ENCODE measurements at places on chromosomes 11 and 22.

DNA sequence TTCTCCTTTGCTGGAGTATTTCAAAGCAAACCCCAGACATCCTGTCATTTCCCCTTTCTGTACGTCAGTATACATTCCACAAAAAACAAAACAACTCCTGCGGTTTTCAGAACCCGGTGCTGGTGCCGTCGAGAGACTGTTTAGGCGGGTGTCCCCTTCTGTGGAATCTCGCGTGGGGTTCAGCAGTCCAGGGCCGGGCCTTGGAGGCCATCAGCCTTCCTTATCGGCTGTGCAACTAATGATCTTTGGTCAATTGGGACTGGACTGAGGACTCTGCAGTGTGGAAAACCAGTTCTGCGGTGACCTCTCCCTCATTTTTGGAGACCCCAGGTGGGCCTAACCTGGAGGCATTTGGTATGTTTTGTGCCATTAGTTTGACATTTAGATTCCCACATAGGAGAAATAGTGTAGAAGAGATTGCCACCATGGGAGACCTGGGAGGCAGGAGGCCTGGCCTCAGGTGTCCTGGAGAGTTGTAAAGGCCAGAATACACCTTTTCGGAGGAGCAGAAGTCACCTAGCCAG, 84.4 kb downstream of the TBC1D22A start:
- no peak for DNase-seq

DNA sequence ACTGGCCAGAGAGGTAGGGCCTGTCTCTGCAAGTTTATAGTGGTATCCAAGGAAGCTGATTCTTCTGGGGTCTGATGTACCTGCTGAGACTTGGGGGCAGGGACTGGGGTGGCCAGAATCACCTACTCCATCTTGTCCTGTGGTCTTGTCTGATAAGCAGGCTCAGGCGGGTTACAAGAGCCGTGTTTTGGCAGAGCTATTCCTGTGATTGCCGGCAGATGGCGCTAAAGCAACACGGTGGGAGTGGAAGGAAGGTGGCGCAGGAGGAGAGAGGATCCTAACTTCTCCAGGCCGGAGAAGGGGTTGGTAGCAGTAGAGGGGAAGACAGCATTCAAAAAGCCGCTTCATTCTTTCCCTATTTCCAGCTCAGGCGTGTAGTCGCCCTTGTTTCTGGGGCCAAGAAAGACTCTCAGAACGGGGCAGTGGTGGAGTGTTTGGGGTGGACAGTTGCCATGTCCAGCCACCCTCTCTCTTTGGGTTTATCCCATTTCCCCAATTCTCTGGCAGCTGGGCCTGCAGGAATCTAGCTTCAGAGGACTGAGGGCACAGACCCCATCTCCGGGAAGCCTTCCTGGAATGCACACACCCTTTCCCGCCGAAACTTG, 15.1 kb downstream of the CHRM1 start:
- DNase-seq = peak; percentile 82

DNA sequence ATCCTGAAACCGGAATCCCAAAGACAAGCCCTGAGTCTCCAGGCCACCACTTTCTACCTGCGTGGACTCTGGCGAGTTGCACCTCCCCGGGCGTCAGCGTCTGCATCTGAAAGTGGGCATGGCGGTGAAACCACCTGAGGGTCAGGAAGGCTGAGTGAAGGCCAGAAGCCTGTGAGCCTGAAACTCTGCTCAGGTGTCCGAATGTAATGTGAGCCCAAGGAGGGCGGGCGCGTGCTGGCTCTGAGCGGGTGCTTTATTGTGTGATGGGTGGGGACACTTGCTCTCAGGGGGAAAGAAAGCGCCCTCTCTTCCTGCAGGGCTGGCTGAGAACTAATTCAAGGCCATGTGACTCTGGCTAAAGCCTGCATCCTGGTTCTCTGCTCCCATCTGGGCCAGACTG, 135.6 kb downstream of the ST3GAL4 start:
- DNase-seq = no peak

GRCh38 chr11:15189641-15190365, 75.1 kb downstream of the INSC start:
- DNase-seq = no peak

DNA sequence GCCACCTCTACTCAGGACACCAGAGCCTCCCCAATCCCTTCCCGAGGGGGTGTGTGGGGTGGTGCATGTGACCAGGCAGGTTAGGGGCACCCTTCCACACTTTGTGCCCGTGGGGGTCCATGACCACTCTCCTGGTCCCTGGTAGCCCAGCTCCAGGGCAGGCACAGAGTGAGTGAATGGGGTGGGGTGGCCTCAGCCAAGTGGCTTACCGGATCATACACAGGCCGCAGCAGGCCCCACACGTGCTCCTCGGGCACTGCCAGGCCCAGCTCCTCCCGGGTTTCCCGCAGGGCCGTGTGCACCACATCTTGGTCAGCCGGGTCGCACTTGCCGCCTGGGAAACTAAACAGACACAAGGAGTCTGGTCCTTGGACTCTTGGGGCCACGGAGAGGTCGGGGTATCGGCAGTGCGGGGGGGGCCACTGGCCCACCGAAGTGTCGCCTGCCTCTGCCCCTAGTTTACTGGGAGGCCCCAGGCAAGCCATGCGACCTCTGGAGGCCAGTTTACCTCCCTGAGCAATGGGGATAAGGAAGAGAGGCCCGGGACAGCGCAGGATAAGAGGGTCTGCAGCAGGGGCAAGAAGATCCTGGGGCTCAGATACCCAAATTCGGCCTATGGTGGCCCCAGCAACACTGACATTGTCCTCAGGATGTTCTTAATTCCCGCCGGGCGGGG, 889 bp downstream of the NUDT8 start:
- no peak for DNase-seq

DNA sequence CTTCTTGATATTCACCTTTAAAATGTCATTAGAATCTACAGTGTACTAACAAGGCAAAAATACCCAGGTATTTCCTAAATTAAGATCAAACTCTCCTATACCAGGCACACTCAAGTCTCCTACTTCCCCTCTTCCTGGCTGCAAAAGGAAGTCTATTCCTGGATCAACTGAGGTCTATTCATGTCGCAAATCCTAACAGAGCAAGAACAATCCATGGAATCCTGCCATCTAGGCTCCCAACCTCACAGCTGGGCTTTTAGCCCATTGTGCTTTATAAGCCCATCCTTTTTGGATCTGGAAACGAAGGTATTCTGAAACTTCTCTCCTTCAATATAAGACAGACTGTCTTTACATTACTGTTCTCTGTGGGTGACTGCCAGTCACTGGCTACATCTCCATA, 161.8 kb downstream of the SOX6 start:
- no peak for DNase-seq

- no peak for DNase-seq
Measured at GRCh38 chr11:134486704-134487103, 74.7 kb upstream of the B3GAT1 start.

DNA sequence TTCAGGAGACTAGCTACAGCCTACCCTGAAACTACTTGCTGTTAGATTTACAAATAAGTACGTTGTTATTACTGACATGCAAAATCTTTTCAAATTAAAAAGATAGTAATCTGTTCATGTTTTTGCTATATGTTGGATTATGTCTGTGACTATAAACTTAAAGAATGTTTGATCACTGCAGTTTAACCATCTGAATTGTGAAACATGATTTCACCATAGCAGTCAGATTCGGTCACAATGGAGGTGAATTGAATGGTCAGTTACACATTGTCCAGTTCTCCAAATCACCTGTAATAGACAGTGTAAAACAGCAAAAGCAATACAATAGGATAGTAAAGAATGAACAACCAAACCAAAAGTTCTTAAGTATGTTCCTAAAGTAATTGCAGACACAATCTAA, 43.3 kb downstream of the CCDC83 start:
- no peak for DNase-seq

DNA sequence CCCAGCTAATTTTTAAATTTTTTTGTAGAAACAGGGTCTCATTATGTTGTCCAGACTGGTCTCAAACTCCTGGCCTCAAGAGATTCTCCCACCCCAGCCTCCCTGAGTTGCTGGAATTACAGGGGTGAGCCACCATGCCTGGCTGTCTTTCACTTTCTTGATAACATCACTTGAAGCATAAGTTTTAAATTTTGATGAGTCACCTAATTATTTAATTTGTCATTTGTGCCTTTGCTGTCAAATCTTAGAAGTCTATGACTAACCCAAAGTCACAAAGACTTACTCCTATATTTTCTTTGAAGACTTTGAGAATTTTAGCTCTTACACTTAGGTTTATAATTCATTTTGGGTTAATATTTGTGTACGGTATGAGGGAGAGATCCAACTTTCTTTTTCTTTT, 14.5 kb upstream of the MSANTD2 start:
- DNase-seq = no peak

- DNase-seq = no peak
Measured at GRCh38 chr11:89235083-89235482, 57.4 kb downstream of the TYR start.

- DNase-seq = no peak
Measured at GRCh38 chr22:22753526-22754267, 109.3 kb downstream of the GGTLC2 start.

- DNase-seq = peak; percentile 85
Measured at GRCh38 chr22:36331306-36331911, 56.4 kb downstream of the MYH9 start.

DNA sequence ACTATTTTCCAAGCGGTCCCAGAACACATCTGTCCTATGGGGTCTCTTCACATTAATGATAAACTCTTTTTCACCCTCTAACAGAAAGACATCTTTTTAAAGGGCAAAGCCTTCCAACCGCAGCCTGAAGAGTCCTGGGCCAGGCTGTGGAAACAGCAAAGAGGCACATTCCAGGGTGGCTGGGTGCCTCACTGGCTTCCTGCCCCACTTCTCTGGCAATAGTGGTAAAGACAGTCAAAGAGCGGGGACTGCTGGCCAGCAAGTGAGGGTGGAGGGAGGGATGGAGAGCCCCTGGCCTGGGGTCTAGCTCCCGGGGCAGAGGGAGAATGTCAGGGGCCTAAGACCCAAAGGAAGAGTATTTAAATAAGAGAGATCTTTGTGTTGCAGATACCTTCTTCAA, 10.2 kb upstream of the CHST1 start:
- DNase-seq = no peak

DNA sequence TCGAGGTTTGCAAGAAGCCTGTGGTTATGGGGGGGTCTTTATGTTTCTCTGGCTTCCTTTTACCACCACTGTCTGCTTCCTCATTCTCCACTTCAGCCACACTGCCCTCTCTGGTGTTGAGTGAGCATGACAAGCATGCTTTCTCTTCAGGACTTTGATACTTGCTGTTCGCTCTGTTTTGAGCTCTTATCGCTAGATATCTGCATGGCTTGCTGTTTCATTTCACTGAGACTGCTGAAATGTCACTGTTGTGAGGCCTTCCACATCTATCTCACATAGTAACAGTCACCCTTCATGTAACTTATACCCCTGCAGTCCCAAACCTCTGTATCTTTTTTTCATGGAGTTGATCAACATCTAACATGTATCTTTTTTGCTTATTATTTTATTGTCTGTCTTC, 59.8 kb downstream of the TMEM135 start:
- no peak for DNase-seq

DNA sequence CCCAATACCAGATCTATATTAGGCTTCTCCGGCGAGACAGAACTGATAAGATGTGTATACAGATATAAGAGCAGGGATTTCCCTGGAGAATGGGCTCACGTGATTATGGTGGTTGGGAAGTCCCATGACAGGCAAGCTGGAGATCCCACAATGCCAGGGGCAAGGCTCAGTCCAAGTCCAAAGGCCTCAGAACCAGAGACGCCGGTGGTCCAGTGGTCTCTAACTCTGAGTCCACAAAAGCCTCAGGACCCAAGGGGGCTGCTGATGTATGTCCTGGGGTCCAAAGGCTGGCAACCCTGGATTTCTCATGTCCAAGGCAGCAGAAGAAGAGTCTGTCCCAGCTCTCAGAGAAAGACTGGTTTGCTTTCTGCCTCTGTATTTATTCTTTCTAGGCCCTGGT, 15.8 kb upstream of the OSBPL5 start:
- no peak for DNase-seq

GRCh38 chr11:69649576-69649900, 8.6 kb downstream of the CCND1 start:
- no peak for DNase-seq

- DNase-seq = no peak
Measured at GRCh38 chr11:1160231-1161101, 2.7 kb downstream of the MUC5AC start.

- DNase-seq = peak; percentile 7
Measured at GRCh38 chr11:1203505-1204271, 19.2 kb upstream of the MUC5B start.

DNA sequence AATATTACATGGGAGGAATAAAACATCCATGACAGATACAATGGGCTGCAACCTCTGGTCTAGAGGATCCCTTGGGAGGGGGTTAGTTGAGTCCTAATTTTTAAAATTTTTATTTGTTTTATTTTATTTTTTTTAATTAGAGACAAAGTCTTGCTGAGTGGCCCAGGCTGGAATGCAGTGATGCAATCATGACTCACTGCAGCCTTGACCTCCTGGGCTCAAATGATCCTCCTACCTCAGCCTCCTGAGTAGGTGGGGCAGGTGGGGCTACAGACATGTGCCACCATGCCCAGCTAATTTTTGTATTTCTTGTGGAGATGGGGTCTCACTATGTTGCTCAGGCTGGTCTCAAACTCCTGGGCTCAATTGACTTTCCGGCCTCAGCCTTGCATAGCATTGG, 43.1 kb downstream of the FDX1 start:
- no peak for DNase-seq

GRCh38 chr11:27060816-27061460, 20.3 kb downstream of the BBOX1 start:
- DNase-seq = no peak

DNA sequence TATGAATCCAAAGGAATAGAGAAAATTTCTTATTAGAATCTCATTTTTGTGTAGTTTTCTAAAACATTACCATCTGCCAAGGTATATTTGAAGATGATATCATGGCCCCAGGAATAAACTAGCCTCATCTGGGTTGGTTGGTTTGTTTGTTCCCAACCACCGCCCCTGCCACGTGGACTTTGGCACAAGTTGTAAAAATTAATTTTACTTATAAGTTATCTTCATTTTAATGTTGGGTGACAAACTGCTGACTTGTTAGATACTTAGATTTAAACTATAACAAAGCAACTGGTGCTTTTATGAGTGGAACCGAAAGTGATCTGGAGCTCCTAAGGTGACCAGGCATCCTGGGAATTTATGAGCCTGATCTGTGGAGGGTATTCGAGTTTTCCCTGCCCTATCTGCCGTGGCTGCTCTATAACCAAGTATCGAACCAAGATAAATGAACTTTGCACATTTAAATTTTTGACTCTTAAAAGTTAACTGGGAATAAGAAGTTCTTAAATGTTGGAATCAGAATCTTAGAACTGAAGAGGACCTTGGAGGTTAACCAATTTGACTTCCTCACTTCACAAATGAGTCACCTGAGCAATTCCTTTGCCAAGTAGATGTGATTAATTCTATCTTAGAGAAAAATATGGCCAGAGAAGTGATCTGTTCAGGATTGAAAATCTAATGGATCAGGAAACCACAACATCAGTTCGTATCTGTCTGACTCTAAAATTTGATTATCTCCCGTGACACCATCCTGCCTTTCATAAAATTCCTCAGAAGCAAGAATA, 129.1 kb upstream of the ARHGAP42 start:
- no peak for DNase-seq

DNA sequence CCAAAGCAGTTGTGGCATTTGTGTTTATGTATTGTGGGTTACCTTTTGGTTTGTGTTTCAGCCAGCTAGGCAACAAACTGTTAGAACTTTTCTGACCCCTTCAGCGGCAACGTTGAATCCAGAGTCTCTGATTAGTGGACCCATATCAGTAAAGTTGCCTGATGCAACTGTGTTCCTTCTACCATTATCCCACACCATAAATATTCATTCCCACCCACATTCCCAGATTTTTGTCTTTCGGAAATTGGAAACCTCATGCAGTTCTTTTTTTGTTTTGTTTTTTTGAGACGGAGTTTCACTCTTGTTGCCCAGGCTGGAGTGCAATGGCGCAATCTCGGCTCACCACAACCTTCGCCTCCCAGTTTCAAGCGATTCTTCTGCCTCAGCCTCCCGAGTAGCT, 30.7 kb upstream of the RBX1 start:
- no peak for DNase-seq
